ENCODE measurements at places on chromosomes 2 and 18.

- DNase-seq = peak; percentile 23
Measured at GRCh38 chr2:174682007-174682577, 82.2 kb downstream of the CHRNA1 start.

DNA sequence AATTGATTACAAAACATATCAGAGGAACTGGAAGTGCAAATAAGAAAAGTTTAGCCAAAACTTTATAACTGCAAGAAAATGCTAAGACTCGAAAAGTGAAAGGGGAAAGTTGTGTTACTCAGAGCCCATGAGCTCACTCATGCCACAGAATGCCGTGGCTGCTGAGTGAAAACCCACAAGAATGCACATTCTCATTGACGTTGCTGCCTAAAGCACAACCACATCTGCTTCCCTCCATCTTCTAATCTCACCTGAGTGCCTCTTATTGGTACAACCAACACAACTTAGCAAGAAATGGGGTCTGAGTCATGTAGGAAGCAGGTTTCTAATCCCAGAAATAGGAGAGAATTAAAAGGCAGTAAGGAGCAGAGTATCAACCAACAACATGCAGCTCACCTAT, 259.7 kb downstream of the LNPK start:
- DNase-seq = no peak

GRCh38 chr2:43675646-43676321, 445 bp downstream of the C1GALT1C1L start:
- no peak for DNase-seq

DNA sequence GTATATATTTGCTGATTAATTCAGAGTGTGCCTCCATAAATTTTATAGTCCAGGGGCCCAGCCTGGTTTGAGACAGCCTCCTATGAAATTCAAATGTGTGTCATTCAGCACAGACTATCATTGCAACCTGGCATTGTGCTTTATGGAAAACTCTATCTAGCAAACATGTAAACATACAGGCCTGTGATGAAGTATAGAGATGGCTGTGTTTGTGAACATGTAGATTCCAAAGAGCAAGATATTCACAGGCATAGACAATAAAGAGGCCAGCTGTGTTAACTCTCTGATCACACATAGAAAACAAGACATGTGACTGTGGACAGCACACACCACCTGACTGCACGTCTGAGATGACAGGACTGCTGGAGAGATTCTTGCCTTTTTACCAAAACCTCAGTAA, 297.9 kb downstream of the EN1 start:
- no peak for DNase-seq

GRCh38 chr18:5419030-5419429, 123.5 kb upstream of the ZBTB14 start:
- DNase-seq = no peak

GRCh38 chr2:123695426-123695825, 329.7 kb upstream of the CNTNAP5 start:
- no peak for DNase-seq

DNA sequence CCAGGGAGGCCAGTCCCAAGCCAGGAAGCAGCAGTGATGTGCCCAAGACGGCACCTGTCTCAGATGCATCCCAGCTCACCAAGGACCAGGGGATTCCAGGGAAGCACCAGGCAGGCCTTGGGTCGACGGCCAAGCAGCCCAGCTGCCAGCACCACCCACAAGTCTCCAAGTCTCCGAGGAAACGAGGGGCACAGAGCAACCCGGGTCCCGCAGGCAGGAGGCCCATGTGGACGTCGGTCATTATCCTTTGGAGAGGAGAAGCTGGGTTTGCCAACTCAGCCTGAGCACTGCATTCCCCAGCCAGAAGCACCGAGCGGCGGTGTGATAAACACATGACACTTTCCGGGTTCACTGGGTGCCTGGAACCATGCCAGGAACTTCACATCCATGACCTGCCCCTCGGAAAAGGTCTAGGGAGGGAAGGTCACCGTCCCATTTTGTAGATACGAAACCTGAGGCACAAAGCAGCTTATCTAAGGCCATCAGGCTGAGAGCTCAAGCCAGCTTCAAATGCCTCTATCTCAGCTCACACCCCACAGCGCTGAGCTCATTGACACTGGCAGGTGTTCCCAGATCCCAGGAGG, 104.5 kb downstream of the ZNF516 start:
- no peak for DNase-seq

DNA sequence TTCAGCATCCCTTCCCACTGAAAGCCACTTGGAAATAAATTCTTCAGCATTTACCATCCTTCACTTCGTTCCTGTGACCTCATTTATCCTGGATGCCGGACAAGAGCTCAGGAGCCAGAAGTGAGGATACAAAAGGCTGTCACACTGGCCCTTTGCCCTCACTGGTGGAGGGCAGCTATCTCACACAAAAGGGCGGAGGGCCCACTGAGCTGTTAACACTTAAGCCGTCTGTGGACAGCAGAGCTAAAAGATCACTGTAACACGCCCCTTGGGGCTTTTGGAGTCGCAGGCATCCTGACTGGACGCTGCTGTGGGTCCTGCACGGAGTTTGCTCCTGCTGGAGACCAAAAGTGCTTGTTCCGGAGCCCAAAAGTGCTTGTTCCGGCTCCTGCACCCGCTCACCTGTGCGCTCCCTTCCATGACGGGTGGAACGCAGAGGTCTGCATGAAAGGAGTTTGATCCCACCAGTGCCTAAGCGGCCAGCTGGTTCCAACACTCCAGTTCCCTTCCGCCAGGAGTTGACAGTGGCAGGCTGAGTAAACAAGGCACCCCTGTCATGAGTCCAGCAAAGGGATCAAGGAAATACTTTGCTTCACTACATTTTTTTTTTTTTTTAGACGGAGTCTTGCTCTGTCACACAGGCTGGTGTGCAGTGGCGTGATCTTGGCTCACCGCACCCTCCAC, 572.0 kb upstream of the LINC00305 start:
- DNase-seq = no peak

GRCh38 chr2:120890566-120891360, 155.1 kb downstream of the GLI2 start:
- DNase-seq = no peak

DNA sequence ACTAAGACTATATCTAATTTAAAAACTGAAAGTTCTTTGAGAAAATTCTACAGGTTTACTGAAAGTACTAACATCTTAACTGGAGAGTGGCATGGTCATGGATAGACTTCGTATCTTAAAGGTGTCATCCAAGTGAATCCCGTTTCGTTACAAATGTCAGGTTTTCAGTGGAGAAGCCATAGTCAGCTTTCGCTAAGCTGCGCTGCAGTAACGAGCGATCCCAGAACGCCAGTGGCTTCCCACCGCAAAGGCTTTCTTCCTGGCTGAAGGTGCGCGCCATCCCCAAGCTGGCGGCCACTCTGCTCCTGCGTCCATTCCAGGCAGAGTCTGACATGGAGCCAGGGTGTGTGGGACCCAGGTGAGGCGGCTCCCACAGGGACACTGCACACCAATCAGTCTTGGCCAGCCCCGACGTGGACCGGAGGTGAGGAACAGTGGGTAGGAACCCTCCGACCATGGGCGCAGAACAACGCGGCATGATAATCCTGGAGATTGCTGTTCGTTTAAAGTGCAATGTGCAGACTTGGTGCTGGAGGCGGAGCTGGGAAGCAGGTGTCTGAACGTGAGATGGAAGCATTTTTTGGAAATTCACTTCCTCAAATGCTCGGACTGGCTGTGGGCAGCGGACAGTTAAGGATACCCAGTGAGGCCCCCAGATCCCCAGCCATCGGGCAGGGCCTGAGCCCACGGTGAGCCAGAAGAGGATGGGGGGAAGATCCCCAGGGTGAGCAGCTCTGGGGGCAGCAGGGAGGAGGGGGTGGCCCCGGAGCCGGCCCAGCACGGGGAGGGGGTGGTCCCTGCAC, 27.8 kb upstream of the KCNG2 start:
- no peak for DNase-seq

DNA sequence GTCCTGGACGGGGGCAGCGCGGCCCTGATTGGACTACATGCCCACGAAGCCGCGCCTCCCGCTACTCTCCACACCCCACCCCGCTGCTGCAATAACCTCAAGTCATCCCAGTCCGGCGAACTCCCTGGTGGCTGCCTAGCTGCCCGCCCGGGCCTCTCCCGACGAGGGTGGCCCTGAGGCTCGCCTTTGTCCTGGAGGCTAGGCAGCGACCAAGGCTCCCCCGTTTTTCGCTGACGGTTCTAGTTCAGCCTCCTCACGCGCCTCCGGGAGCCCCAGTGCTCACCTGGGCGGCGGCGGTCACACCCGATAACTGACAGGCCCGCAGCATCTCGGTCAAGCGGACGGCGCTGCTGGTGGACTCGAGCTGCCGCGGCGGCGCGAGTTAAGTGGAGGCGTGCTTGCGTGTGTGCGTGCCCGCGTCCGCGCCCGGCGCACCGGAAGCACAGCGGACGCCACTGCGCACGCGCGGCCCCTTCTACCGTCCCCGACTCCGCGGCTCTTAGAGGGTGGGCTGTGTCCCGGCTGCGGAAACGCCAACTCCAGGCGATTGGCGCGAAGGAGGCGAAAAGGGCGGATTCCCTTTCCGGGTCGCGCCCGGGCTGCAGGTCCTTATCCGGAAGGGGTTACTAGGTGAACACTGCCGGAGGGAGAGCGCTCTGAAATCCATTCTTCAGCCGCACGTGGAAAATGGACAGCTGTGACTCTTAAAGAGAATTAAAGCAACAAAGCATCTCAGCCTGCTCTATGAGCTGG, at the start of gene IMMT:
IMMT (minus strand) TSS at position 408 of the 753 bp plus-strand sequence; CDS start at position 328, 80 bp downstream.
- peak; percentile 96 for DNase-seq
